Fibroblast of skin of right biceps (primary cell): ENCODE measurements at places on chromosomes 13 and 19.
A peak's percentile ranks its signal among the peaks of the same experiment; 100 is the strongest.

DNA sequence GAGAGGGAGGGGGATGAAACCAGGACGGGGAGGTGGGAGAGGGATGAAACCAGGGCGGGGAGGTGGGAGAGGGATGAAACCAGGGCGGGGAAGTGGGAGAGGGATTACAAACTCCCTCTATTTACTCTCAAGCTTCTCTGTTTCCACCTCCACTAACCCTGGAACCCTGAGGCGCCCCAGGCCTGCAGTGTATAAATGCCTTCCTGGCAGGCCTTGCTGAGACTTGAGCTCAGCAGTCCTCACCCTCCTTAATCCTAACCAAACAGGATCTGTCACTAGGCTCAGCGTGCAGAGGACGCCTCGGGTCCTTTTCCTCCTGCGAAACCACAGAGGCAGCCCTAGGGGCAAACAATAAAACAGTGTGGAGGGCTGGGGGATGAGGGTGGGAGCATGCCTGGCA lies 32.1 kb upstream of the OR1M1 start:
- no peak for DNase-seq

DNA sequence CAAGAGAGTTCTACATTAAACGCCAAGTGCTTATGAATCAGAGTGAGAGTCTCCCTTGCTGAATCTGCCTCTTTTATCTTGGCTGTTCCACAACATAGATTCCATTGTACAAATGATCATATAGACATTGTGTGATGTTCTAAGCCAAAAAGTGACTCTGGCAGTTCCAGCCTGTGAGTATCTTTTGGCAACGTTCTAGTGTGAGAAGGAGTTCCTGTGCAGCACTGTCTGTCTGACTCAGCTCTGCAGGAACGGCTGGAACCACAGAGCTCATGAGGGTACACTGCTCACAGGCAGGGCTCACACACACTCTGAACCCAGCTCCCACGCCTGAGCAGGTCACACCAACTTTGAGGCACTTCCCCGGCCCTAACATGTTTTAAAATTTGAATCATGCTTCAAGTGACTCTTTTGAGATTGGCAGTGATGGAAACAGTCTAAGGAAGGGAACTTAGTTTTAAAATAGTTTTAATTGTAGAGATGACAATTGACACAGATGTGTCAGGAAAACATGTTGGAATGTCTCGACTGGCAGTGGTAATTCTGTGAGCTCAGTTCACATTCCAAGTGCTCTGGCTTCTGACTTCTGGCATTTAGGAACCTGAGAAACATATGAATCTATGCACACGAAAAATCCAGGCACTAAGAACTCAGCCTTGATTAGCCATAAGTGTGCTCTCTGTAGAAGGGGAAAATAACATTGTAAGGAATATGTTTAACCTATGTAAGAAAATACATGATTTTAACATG lies 272.0 kb downstream of the UQCRFS1 start:
- peak; percentile 94 for DNase-seq

- no peak for DNase-seq
Measured at GRCh38 chr13:76316998-76317527, 569.1 kb downstream of the KCTD12 start.

DNA sequence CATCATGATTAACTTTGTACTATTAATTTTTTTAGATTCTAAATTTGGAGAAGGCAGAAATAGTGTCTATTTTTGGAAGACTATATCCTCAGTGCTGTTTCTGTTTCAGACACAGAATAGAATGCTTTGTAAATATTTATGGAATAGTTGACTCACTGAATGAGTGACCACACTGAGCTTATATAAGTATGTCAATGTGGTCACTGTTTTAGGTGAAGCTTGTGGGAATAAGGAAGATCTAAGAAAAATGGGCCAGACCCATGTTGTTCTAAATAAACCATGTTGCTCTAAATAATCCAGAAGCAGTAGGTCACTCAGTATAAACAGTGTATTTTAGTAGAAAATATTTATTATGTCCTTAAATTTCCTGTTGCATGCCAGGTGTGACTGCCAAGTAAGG lies 45.5 kb upstream of the DACH1 start:
- no peak for DNase-seq

GRCh38 chr19:39906820-39907611 lies 27.4 kb downstream of the FCGBP start:
- DNase-seq, result no peak

GRCh38 chr13:30091691-30092090 lies 215.7 kb downstream of the KATNAL1 start:
- DNase-seq, result no peak
